ENCODE measurements at places on chromosomes 3 and 15.

DNA sequence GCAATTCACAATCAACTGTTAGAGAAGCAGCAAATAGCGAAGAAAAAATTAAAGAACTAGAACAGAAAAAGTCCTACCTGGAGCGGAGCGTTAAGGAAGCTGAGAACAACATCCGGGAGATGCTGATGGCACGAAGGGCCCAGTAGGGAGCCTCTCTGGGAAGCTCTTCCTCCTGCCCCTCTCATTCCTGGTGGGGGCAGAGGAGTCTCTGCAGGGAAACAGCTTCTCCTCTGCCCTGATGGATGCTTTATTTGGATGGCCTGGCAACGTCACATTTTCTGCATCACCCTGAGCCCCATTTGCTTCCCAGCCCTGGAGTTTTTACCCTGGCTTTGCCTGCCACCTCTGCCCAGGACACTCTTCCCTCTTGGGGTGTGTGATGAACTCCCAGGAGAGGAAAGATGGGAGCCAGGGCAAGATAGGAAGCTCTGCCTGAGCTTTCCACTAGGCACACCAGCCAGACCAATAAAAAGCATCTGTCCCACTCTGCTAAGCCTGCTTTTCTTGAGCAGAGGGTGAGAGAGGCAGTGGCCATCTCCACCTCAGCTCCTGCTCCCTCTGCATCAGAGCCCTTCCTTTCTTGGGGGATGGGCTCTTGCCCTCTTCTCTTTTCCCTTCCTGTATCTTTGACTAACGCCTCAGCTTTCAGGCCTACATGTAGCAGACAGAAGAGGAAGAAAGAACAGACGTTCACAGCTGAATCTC is 39.4 kb downstream of the PPARG start:
- no peak for DNase-seq

GRCh38 chr3:164845739-164846138 is 232.6 kb downstream of the SI start:
- DNase-seq = no peak

DNA sequence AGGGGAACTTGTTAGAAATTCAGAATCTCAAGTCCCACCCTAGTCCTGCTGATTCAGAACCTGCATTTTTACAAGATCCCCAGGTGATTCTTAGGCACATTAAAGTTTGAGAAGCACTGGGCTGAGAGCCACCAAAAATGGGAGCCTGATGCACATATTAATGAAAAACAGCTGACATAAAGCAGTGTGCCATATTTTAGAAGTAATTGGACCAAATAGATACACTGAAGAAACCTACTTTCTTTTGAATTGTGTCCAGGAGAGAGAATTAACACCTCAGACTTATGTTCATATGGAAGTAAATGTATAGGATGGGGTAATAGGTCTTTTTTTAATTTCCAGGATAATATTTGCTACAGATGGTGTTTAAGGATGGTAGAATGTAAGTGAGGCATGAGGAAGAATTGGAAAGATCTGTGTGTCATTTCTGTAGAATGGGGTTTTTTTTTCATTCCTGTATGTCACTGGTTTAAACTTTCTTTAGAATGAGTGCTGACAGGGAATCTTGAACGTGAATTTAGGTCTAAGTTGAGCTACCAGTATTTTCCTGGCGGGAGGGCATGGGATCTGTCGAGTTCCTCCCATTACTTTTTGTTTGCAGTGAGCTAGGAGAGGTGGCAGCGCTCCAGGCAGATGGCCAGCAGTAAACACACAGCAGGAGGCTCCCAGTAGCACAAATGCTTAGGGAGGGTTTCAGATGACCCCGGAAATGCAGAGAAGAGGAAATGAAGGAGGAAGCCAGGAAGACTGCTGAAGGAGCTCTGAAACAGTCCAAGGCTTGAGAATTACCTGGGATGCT is 185.6 kb downstream of the PLCL2 start:
- no peak for DNase-seq

DNA sequence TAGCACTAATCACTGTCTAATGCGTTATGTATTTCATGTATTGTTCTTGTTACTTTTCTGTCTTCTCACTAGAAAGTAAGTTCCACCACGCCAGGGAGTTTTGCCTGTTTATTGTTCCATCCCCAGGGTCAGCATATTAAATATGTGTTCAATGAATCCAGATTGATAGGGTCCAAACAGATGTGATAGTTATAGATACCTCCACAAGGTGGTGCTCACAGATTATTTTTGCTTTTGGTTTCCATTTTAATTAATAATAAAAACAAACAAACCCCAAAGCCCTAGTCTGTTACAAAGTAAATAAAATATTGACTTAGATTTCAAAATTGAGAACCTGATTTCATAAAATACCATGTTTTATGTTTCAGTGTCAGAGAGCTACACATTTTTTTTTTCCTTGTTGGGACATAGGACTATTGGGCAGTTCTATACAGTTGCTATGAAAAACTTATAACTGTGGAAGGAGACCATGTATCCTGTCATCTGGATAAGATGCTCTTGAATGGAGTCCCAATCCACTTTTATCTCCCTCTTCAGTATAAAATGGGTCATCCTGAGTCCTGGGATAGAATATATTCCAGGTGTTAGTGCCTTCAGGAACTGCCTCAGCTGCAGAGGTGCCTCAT is 12.4 kb downstream of the OTOL1 start:
- no peak for DNase-seq

- DNase-seq = no peak
These were observed 1270.0 kb downstream of the ROBO1 start for GRCh38 chr3:78497767-78498166.

DNA sequence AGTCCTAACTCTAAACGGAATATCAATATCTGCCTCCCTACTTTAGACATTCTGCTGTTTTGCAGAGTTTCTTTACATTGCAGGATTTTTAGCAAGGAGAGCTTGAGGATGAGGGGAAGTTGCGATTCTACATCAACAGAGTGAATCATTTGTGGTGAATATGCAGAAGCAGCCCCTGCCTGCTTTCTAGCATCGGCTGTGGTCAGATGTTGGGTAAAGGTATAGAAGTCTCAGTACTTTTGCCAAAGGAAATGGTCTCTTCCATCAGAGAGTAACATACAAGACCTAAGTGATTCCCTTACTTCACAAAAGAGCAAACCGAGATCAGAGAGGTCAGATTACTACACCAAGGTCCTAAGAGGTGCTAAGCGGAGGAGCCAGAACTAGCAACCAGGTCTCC is 15.2 kb downstream of the ST3GAL6 start:
- no peak for DNase-seq

DNA sequence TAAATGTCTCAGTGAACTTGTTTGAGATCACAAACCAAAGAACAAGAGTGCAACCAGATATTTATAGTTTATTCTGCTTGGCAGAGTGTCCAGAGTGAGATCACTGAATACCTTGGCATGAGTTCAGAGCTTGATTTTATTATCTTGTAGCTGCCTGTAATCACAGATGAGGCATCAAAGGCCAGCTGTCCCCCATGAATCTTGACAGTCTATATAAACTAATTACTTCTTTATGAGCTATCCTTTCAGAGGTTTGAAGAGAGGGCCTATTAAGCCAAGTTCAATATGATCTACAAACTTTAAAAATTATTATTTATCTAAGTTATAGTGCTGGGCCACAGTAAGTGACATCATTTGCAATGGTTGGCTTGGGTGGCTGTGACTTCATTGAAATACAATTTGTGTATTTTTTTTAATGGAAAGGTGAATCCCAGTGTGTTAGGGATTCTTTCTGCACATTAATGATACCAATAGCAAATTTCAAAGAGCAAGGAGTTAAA is 251.5 kb downstream of the CLSTN2 start:
- no peak for DNase-seq

DNA sequence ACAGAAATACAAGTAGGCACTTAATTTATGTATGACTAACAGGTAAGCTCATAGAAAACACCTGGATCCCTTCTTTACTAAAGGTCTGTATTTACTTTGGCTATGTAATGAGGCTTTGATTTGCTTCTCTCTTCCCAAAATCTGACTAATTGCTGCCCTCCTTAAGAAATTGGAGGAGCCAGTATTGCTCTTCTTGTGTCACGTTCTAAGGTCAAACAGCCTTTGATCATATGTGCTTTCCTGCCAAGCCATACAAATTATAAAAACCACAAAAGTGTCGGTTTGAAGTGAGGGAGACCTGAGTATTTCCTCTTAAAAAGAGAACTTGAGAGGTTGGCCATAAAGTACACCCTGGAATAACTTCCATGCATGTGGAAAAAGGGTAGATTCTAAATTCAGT is 112.1 kb upstream of the MB21D2 start:
- DNase-seq = no peak

GRCh38 chr3:101851850-101852714 is 2.8 kb downstream of the NFKBIZ start:
- no peak for DNase-seq

DNA sequence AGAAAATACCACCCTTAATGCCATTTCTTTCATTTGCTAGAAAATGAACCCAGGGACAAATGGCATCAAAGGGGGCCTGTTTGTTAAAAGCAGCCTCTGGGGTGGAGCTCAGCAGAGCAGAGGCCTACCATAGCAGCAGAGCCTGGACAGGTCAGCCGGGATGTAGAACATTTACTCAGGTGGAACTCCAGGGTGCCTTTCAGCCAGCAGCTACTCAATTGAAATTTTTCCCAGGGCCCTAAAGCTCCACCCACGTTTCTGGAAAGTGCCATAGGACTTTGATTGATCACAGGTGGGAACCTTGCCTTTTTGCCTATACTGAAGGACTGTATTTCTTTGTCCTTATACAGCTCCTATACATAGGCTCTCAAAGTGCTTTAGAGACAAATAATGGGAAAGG is 74.5 kb upstream of the C15orf61 start:
- no peak for DNase-seq

DNA sequence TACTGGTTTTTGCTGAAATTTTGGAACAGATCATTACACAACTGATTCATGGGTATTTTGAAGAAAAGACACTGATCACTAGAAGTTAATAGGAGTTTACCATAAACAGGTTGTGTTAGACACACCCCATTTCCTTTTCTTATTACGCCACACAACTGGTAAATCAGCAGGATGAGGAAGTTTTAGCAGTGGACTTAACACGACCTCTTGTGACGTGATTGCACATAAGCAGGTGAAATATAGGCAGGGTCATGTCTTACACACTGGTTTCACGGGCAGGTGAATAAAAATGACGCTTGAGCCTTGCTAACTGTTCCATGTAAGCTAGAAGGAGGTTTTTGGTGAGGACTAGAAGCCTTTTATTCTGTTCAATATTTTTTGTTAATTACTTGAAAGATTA is 27.1 kb upstream of the TPRG1 start:
- no peak for DNase-seq

DNA sequence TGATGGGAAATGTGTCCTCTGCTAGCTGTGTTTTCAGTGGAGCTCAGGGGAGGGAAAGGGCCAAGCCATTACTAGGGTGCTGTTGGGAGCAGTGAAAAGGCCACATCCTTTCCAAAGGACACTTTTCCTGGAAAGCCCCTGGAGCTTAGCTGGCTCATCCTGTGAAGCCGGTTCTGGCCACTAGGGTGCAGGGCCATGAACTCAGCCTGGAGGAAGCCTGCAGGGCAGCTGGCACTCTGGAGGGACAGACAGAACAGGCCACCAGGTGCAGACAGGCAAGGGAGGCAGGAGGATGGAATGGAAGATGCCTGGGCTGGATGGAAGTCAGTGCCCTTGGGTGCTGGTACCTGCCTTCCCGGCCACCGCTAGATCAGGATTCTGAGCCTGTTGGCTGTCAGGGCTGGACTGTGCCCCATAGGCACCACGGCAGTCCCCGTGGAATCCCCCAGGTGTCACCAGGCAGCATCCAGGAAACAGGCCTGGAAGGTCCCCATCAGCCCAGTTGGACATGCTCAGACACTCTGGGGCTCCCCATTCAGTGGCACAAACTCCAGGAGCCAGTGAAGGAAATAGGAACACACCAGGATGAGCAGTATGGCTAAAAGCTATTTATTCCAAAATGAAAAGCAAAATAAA is 76.2 kb upstream of the C2CD4B start:
- no peak for DNase-seq

- no peak for DNase-seq
These were observed 18.3 kb upstream of the ATP8B4 start for GRCh38 chr15:50137330-50137761.

DNA sequence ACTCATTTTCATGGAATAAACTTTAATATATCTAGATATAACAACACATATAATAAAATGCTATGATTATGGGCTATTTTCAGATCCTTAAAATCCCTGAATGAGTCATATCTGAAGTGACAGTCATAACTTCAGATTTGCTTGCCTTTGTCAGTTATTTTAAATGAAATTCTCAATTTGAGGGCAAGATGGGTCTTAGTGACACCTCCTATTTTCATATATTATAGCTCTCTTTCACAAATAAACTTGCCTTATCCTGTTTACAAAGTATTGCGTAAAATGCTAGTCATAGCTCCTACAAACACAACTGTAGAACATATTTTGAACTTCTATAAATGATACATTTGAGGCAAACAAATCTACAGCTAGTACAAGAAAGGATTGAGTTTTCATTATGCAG is 6.2 kb upstream of the THRB start:
- no peak for DNase-seq

DNA sequence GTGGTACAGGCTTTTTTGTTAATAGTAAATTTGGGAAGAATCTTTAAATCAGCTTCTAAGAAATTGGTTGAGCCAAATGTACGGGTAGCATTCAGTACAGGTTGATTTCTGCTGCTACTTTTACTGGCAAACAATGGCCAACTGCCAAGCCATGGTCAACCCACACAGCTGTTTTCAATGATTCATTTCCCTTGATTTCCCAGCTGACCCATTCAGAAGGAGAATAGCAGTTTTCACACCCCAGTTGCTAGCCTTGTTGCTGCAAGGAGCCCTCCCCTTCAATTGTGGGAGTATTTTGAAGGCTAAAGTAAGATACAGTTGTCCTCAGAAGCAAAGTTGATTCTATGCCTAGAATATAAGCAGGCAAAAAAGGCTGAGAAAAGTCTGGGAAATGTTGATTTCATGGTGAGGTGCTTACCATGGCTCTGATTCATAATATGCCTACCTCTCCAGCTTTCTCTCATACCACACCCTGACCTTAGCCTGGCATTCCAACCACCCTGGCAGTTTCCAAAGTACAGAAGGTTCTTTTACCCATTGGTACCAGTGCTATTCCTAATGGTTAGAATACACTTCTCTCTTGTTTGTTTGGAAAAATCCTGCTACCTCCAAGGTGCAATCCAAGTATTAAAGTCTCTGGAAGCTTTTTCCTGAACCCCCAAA is 320.3 kb upstream of the TGFBR2 start:
- DNase-seq = no peak

GRCh38 chr15:84926491-84927230 is 42.2 kb downstream of the SLC28A1 start:
- DNase-seq = no peak

- DNase-seq = no peak
These were observed 138.3 kb downstream of the LRIG1 start for GRCh38 chr3:66362541-66362941.
